ENCODE measurements at places on chromosomes 11 and 22.
A peak's percentile ranks its signal among the peaks of the same experiment; 100 is the strongest.

DNA sequence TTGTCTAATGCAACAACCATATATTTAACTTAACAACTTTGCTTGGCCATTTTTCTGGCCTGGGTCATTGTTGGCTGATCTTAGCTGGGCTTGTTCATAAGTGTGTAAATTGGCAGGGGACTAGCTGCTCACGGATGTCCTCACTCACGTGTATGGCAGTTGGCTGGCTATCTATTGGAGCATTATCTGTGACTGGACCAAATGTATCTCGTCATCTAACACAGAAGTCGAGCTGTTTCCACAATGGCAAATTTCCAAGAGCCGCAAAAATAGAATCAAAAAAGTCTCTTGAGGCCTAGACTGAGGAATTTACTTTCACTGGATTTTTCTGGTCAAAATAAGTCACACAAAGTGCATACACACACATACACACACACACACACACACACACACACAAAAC, 893.3 kb downstream of the FAM181B start:
- DNase-seq: no peak

- no peak for DNase-seq
These were observed 86.3 kb downstream of the MORC2 start for GRCh38 chr22:30882184-30882717.

- no peak for DNase-seq
These were observed 179.1 kb upstream of the MTNR1B start for GRCh38 chr11:92790366-92790765.

GRCh38 chr11:111408789-111409727, 30.0 kb upstream of the POU2AF1 start:
- DNase-seq: no peak

DNA sequence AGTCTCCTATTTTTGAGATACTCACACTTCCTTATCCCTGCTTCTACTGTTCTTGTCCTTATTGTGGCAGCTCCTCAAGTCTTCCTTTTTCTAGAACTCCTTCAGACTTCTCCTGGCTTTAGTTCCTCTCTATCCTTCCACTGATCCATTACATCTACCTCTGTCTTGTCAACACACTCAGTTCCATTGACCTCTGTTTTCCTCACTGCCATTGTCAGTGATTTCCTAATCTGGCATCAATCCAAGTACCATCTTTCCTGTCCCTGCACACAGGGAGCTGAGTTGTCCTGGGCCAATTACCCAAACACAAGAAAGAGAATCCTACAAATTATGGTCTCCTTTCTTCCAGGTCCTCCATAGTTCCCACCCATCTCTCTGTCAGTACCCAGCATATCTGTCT, 27.9 kb upstream of the RIC3 start:
- DNase-seq: no peak

DNA sequence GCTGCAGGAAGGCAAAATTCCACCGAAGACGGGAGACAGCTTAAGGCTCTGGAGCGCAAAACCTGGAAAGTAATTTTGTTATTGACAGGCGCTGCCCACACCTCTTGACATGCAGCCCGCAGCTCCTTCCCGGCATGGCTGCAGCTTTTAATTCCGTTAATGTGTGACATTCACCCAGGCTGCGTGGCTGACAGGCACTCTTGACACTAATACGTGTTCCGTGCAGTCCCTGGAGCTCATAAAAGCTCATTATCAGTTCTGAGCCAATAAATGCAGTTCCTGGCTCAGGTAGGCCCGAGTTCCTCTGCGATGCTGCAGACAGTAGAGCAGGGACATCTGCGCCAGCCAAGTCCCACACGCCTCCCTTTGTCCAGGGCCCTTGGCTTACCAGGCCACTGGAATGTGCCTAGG, 34.8 kb downstream of the TSPAN18 start:
- no peak for DNase-seq

DNA sequence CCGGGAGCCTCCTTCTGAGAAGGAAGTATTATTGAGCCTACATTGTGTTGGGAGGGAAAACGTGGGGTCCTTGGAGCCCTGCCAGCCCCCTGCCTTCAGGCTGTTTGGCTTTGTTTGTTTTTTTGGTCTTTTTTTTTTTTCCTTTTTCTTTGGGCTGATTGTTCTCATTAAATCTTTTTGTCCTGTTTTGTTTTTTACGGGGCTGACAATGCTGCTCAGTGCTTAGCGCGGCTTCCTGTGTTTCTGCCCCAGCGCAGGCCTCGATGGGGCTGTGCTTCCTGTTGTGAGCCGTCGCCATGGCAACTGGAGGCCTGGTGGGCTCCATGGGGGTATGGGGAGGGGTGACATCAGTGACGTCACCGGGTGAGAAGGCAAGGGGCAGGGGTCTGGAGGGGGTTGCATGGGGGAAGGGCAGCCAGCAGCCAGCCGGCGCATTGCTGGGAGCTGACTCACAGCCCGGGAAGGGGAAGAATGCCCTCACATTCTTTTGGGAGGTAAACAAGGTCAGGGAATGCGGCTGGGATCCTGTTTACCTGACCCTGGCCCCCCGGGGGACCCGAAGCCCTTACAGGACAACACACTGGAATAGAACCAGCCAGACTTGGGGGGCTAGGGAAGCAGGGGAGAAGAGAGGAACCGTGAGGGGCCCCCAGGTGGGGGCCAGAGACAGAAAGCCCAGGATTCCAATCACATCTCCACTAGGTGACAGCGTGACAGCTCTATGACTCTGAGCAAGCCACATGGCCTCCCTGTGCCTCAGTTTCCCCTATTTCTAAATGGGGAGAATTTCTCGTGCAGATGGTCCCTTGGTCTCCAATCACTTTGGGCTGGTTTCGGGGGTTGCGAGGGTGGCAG, 22.2 kb upstream of the CBX7 start:
- no peak for DNase-seq

DNA sequence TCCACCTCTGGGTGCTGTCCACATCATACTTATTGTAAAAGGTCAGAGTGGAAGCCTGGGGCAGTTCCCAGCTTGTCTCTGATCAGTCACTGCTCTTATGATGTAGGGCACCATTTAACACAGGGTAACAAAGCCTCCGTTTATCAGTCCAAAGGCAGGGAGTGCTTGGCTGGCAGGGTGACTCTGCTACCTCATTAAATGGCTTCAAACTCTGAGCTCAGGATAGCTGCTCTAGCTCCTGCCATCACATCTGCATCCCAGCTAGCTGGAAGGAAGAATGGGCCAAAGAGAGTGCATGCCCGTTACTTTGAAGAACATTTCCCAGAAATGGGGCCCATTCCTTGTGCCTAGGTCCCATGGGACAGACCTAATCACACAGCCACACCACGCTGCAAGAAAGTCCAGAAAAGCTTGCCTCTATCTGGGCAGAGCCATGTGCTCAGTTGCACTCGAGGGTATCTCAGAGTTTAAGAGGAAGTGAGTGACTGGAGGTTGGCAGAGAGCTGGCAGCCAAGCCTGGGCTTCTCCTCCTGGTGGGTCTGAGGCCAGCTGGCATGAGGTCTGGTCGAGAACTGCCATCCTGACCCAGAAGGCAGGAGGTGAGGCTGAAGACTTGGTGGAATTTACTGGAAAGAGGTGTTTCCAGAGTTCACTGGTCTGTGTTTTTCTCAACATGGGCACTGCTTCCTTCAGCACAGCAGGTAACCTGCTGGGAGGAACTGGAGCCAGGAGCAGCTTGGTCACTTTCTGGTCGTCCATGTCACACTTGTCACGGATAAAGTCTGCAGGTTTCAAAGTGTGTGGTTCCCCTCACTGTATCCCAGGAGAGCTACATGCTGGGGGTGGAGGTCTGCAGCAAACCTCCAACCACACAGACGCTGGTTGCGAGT, 935.7 kb downstream of the BRD1 start:
- DNase-seq: no peak

GRCh38 chr11:131823772-131824171, 453.4 kb downstream of the NTM start:
- DNase-seq: no peak

- DNase-seq: peak; percentile 73
These were observed 2.8 kb upstream of the UPK2 start for GRCh38 chr11:118953265-118953664.

GRCh38 chr11:103656382-103656781, 380.1 kb upstream of the DDI1 start:
- no peak for DNase-seq

DNA sequence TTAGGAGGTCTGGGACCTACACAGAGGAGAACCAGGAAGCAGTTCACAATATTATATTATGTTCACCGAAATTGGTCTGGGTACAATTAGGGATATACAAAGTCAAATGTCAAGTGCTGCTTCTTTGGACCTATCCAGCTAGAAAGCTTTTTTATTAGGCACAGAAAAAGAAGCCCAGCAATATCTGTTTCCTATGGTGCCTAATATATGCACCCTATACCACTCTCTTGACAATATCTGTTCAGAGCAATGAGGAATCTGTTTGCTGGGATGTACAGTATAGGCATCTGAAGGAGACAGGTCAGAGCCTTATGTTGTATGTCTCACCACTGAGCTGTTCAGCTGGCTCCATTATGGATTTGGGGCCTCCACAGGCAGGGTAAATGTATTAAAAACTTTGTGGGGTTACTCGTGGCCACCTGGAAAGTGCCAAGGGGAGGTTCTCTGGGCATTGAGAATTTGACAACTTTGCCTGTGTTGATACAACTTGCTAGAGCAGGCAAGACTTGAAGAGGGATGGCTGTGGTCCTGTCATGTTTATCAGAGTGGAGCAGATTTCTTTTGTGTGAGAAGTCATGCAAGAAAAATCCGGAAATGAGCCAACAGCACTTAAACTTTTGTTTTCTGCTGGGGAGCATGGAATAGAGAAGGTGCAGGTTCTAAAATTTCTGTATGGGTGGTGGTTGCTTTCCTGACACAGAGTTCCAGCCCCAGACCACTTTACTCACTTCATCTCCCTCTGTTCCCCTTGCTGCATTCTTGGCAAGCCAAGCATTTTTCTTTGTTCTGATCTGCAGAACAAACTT, 10.1 kb downstream of the STIM1 start:
- DNase-seq: no peak

GRCh38 chr22:39175353-39176142, 23.1 kb upstream of the CBX7 start:
- DNase-seq: no peak

- DNase-seq: no peak
These were observed 48.6 kb downstream of the MTNR1B start for GRCh38 chr11:93017821-93018690.

DNA sequence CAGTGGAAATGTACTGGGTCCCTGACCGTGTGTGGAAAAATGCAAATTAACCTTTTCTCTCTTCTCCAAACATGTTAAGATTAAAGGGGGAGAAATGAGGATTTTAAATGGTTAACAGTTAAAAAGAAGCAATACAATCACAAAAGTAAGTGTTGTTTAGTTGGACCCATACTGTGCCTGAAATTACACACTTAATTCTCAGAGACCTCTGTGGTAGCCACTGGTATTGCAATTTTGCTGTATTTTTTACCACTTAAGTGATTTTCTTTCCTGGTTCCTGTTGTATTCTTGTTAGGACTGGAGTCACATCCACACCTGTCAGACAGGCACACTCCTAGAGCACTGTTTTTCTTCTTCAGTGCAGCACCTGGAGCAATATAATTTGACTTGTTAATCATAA, 179.6 kb upstream of the PDGFD start:
- DNase-seq: no peak

- DNase-seq: no peak
These were observed 55.1 kb upstream of the SCUBE2 start for GRCh38 chr11:9146477-9146876.

- no peak for DNase-seq
These were observed 60.0 kb downstream of the BARX2 start for GRCh38 chr11:129435499-129436245.

GRCh38 chr22:21636629-21637218, 4.2 kb downstream of the CCDC116 start:
- DNase-seq: no peak

- no peak for DNase-seq
These were observed 9.0 kb downstream of the FAM118A start for GRCh38 chr22:45318558-45319323.

DNA sequence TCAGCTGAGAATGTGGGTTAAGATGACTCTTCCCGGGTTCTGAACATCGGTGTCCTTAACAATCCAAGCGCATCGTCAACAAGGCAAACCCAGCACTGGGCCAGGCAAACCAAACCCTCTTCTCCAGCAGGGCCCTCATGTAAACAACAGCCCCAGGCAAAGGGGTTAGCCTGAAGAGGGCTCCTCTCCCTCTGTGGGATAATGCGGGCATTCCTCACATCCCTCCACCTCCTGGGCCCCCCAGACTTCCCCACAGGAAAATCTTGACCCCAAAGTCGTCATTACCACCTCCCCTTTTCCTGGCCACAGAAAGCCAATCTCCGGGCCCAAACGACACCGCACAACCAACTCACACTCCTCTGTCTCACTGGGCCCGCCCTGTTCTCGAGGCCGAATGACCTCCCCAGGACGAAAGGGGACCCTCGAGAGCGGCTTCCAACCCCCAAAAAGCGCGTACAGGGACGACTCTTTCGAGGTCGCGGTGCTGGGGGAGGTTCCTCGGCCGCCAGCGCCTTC, 566 bp downstream of the DDB1 start:
- DNase-seq: no peak

GRCh38 chr11:8219257-8220021, 44.2 kb downstream of the LMO1 start:
- no peak for DNase-seq

GRCh38 chr11:112292785-112293407, 32.2 kb upstream of the PLET1 start:
- DNase-seq: no peak

DNA sequence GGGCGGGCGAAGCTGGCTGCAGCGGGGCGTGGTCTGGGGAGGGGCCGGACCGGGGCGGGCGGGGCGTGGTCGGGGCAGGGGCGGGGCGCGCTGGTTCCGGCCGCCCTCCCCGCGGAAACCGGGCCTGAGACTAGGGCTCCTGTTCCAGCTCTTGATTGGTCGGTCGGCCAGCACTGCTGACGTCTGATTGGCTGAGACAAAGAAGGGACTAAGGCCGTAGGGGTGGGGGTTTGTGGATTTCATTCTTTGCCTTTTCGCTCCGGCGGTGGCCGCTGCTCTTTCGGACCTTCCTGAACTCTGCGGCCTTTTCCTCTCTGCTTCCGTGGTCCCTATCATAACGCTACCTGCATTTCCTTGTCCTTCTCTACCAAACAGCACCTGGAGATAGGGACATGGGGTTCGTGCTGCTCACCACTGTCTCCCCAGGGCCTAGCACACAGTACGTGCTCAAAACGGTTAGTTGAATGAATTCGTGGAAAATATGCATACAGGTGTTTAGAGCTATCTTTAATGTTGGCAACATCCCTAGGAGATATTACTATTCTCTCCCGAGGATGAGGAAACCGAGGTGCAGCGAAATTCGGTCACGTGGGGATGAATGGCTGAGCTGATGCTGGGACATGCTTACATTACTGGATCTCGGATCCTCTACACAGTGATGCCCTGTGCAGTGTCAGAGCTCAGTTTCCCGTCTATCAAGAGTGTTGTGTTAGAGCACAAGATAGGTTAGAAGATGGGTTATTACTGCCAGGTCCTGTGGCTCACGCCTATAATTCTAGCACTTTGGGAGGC, 62.8 kb downstream of the NFAM1 start:
- peak; percentile 89 for DNase-seq

DNA sequence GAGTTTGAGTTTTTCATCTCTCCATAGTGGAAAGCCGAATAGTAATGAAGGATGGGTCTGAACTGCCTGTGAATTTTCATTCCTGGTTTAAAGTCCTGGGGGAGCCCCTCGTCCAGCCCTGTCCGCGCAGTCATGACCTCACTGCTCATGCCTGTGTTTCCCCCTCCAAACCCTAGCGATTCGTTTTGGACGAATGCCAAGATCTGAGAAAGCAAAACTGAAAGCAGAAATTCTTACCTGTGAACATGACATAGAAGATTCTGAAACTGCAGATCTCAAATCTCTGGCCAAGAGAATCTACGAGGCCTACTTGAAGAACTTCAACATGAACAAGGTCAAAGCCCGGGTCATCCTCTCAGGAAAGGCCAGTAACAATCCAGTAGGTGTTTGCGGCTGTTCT, 30.5 kb downstream of the CDPF1 start:
- no peak for DNase-seq

- no peak for DNase-seq
These were observed 115.5 kb upstream of the CCDC90B start for GRCh38 chr11:83401506-83402225.

All from NCI-H1436 treated with DMSO at 0.1 percent for 48 hours (cell line).